Stimulated activated CD8-positive, alpha-beta memory T cell treated with anti-CD3 and anti-CD28 coated beads, Interleukin-4, amount 100 ng/mL, for 4 hours (primary cell): ENCODE measurements at places on chromosomes 6 and 20.

DNA sequence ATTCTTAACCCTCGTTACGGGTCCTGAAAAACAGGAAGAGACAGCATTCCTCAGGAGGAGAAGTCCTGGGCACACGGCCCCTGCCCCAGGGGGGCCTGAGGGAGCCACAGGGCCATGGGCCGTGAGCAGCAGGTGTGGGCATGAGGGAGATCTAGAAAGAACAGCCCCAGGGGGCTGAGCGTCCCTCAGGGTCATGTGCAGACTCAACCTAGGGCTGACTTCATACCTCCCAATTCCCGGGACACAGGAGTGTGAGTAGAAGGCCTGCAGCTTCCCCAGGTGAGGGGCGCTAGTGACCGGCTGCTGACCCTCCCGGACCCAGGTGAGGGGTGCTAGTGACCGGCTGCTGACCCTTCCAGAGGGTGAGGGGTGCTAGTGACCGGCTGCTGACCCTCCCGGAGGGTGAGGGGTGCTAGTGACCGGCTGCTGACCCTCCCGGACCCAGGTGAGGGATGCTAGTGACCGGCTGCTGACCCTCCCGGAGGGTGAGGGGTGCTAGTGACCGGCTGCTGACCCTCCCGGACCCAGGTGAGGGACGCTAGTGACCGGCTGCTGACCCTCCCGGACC lies 35.1 kb downstream of the FRMD1 start:
- DNase-seq: no peak

DNA sequence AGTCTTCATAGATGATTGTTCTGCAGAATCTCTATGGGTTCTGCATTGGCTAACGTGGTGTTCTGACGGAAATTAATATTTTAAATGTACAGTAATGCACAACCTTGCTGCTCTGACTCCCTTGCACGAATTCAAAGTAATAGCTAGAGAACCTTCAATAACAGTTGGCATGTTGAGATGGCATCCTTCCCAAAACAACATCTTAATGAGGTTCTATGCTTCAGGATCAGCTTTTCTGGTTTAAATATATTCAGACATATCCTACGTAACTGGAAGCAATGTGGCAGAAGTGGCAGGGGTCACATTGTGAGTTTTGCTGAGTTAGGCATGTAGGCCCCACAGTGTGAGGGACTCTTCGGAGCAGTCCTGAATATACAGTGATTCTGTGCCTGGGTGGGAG lies 25.7 kb downstream of the DSE start:
- DNase-seq: no peak

- DNase-seq: no peak
Measured at GRCh38 chr6:35586542-35586941, 73.8 kb upstream of the TULP1 start.

DNA sequence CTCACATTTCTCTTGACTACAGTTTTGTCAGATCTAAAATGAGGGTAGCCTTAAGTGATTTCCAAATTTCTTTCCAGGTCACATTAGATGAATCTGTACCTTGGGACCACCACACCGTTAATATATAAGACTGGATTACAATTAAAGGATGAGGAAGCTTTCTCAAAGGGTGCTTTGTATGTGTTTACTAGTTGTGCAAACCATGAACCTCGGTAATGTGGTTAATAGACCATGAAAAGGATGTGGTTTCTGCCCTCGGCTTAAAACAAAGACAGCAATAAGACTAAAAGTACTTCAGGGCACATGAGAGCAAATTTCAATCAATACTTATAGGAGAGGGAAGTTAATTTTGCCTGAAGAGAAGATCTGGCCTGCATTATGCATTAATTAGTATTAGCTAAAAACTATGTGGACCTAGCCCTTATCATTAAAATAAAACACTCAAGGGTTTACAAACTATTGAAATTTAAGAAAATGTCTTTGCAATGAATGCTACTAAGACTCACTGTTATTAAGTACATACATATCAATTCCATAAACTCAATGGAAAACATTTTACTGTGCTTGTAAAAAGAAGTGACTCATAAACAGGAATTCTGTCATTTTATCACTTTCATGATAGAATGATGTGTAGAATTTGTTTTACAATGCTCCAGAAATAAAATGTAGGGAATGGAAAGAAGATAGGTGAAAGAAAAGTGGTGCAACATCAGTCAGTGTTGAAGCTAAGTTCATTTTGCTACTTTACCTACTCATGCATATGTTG lies 936 bp upstream of the TMX4 start:
- DNase-seq: no peak

- no peak for DNase-seq
Measured at GRCh38 chr6:101961357-101961756, 567.8 kb downstream of the GRIK2 start.

GRCh38 chr6:148955441-148955840 lies 208.6 kb downstream of the UST start:
- DNase-seq: no peak

- DNase-seq: no peak
Measured at GRCh38 chr6:112933947-112934346, 586.8 kb downstream of the RFPL4B start.

DNA sequence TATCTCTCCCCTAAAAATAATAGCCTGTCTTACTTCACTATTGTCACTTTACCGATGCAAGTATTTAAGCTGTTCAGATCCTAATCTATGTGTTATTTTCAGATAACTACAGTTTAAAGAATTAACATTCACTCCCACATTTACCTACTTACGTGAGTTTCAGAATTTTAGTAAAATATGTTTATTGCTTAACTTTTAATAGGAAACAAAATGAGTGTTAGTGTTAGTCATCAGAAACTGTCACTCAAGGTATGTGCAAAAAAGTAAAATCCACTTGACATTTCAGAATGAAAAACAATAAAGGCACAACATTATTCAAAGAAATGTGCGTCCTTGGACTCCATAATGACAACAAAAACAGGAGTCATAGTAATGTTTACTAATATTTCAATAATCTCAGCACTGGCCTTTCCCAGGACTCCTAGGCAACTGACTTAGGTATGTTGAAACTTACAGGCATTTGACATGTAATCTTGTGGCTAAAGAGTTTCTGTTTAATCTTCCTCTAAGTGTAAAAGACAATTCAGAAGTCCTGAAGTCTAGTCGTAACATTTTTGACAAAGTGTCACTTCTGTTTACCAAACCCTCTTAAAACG lies 4.5 kb downstream of the ATXN1 start:
- no peak for DNase-seq

GRCh38 chr6:6683969-6684833 lies 95.7 kb downstream of the LY86 start:
- no peak for DNase-seq

DNA sequence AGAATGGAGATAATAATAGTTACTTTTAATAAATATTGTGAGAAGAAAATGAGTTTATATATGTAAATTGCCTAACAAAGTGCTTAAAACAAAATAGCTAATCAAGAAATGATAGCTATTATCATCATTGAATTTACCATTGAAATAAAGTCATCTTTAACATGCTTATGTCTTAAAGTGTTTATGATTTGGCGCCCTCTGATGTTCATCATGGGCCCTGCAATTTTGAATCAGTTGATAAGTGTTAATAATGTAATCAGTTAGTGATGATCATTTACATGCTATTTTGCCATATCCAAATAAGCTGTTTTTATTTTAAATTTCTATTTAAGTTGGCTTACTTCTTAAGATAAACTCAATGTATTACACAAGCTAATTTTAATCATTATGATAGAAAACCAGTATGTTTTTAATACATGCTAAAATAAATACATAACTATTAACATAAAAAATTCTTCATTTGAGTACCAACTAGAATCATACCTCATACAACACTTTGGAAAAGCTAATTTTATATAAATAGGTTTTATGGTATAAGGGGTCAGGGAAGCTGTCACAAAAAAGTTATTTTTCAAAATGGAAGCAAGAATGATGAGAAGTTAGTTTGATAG lies 39.2 kb upstream of the TPD52L1 start:
- no peak for DNase-seq
